Glutamatergic neuron (in vitro differentiated cells): ENCODE measurements at places on chromosomes 16 and 17. TPM values are rescaled to one million over a fixed set of nuclear protein-coding genes. Genes with fewer than 3 reads are reported as not detected.

GRCh38 chr16:1583180-1583579 lies 28.7 kb downstream of the IFT140 start:
- no peak for DNase-seq

ARHGAP44 gene
- total RNA-seq: 17.5 TPM

DNA sequence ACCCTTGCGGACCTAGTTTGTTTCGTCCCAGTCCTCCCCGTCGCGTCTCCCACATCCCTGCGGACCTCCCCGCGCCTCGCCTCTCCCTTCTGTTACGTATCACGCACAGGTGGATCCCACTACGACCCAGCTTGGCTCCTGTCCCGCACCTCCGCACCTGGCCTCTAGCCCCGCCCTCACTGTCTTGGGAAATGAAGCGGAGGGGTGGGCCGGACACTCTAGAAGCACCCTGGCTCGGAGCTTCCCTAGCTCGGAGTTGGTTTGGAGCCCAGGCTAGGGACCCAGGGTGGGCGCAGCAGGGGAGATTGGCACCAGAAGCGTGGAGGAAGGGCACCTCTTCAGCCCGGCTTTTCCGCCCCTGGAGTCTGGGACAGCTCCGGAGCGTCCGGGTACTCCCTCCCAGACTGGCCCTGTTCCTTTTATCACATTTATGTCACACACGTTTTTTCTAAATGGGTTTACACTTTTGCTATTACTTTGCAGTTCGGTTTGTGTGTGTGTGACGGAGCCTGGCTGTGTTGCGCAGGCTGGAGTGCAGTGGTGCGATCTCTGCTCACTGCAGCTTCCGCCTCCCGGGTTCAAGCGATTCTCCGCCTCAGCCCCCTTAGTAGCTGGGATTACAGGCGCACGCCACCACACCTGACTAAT lies 1.4 kb upstream of the CEMP1 start:
- DNase-seq: no peak

GRCh38 chr17:59372138-59372751 lies 40.8 kb downstream of the YPEL2 start:
- DNase-seq: no peak

GRCh38 chr16:55543472-55543871 lies 23.0 kb upstream of the CAPNS2 start:
- DNase-seq: no peak

DNA sequence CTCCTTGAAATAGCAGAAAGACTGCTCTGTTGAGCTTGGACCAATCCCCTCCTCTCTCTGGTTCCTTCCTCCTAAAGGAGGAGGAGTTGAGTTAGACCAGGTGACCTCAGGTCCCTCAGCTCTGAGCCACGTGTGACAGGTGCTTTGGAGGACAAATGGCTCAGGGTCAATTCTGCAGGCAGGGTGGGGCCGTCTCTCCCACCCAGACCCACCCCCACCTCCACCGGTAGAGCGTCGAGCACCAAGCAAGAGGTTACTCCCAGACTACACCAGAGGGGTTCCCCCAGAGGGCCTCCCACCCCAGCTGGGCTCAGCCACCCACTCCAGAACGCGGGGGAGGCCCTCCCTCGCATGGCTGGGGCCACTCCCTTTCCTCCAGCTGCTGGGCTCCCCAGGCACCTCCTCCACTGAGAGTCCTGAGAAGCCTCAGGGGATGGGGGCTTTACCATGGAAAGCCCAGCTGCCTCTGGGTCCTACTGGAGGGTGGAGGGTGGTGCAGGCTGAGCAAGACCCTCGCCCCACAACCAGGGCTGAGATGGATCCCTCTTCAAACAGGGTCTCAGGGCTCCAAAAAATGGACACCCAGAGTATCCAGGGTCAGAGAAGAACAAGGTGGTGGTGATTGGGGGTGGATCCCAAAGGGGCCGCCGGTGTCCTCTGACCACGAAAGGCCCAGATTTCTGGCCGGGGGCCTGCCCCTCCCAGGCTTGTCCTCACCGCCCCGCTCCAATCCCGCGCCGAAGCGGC lies 7.6 kb downstream of the MYO1C start:
- DNase-seq: peak; percentile 35

GRCh38 chr17:41959336-41960095 lies 7.1 kb upstream of the CNP start:
- DNase-seq: peak; percentile 63

NR1D1 gene
- total RNA-seq: 1.3 TPM

PPM1E gene
- total RNA-seq: 52.5 TPM

- no peak for DNase-seq
Observed at GRCh38 chr17:7497636-7498035, 13.5 kb downstream of the POLR2A start.

DNA sequence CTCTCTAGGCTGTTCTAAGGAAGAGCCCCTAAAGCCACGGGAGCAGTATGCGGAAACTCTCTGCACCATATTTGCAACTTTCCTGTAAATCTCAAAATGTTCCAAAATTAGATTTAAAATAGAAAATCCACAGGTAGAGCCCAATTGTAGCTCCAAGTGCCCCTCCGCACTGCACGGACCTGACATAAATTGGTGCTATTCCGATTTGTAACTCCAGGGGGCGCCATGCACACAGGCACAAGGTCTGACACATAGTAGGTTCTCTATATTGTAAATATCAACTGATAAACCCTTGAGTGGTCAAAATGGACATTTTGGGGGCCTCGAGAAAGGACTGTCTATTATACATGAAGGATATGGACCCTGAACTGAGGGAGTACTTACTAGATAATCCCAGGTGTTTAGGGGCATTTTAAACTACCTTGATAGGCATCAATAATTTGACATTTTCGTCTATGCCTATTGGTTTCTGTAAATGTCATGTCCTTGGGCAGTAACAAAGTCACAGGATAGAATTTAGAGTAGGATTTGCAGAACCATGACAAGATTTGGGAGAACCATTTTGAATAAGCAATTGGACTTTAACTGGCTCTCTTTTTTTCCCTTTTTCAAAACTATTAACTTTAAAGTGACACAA lies 36.6 kb upstream of the TMEM132E start:
- DNase-seq: no peak

DNA sequence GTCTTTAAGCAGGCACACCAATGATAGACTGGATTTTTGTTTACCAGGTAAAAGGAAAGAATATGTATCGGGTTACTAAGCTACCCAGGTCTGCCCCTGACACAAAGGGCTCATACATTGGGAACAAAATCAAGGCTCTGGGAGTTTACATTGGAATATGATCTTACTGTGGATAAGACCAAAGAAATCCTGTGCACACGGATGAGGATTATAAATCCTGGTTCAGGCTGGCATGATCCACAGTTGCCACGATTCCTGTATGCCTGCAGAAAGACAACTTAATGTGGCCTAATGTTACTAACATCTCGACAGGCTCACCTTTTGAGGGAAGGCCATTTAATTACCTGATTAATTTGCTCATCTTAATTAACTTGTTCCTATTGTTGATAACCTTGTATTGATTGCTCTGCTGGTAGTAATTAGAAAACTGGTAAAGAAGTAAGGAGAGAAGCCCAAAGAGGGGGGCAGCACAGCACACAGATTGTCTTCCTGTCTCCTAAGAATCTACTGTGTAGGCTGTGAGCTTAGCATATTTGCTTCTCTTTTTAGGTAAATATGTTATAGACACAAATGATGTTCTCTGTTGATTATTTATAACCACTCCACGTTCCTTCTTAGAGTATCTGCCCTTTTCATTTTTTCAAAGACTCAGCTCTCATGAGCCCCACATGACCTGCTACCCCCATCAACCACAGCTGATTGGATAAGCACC lies 51.0 kb upstream of the TOX3 start:
- DNase-seq: no peak

GRCh38 chr16:19119564-19119963 lies 5.8 kb downstream of the ITPRIPL2 start:
- no peak for DNase-seq

DNA sequence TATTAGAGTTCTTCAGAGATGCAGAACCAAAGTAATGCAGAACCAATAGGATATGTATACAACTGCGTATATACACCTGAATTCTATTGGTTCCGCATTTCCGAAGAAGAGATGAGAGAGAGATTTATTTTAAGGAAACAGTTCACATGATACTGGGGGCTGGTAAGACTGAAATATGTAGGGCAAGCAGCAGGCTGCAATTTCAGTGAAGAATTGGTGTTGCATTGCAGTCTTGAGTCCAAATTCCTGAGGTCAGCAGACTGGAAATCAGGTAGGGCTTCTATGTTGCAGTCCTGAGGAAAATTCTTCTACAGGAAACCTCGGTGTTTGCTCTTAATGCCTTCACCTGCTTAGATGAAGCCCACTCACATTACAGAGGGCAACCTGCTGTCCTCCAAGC lies 128.2 kb upstream of the MED13 start:
- DNase-seq: no peak

ABCC11 gene
- total RNA-seq: not detected

DNA sequence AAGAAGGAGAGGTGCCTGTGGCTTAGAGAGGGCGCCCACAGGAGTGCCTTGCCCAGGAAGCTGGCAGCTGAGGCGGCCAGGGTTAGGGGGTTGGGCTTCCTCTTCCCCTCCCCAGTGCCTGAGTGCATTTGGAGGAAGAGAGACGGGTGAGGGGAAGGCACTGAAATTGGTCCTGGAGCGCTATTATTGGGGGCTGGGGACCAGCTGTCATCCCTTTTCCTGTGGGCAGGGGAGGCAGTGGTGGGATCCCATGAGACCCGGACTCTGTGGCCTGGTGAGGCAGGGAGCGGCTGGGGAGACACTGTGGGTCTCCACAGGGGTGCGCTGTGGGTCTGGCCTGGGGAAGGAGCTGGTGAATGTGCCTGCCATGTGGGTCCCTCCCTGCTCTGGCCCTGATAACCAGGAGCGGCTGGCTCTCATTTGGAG lies 259.7 kb downstream of the SEC14L1 start:
- DNase-seq: peak; percentile 65

DNA sequence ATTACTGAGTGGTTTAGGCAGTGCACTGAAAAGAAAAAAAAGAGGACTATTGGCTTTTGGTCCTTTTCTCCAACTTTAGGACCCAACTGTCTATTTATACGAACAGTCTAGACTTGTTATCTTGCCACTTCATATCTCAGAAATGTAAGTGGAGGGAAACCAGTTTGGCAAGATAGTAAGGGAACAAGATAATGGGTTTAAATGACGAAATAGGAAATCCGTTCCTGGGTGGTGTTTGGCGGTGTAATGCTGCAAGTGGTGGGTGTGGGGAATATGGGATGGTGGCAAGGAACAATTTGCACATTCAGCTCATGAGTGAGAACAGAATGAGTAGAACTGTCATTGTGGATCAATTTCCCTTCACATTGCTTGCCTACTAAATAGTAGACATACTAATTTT lies 44.7 kb downstream of the GRB7 start:
- no peak for DNase-seq
